ENCODE measurements at places on chromosomes 13 and 19.

- no peak for DNase-seq
Observed at GRCh38 chr13:103884101-103884723, 818.0 kb upstream of the SLC10A2 start.

DNA sequence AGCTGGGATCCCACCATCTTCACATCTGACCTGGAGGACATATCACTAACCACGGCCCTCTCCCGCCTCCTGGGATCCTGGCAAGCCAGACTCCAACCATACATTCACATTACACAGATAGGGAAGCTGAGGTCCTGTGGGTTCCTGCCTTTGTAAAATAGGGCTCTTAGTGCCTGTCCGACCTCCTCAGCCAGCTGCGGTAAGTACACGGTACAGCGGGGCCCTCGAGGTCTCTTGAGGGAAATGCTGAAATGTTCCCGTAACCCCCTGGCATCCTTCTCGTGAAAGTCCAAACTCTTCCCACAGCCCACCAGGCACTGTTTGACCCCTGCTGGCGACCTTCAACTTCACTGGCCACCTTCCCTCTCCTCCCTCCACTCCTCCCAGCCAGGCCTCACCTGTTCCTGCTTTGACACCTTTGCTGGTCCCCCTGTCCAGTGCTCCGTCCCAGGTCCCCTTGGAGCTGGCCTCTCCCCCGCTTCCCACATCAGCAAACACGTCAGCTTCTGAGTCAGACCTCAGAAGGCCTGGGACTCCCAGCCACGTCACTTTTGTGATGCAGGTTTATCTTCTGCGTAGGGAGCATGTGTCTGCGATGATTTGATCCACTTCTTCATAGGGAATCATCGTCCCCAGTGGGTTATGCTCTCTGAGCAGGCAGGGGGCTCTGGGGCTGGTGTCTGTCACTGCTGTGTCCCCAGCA, 8.8 kb upstream of the GNG7 start:
- no peak for DNase-seq

DNA sequence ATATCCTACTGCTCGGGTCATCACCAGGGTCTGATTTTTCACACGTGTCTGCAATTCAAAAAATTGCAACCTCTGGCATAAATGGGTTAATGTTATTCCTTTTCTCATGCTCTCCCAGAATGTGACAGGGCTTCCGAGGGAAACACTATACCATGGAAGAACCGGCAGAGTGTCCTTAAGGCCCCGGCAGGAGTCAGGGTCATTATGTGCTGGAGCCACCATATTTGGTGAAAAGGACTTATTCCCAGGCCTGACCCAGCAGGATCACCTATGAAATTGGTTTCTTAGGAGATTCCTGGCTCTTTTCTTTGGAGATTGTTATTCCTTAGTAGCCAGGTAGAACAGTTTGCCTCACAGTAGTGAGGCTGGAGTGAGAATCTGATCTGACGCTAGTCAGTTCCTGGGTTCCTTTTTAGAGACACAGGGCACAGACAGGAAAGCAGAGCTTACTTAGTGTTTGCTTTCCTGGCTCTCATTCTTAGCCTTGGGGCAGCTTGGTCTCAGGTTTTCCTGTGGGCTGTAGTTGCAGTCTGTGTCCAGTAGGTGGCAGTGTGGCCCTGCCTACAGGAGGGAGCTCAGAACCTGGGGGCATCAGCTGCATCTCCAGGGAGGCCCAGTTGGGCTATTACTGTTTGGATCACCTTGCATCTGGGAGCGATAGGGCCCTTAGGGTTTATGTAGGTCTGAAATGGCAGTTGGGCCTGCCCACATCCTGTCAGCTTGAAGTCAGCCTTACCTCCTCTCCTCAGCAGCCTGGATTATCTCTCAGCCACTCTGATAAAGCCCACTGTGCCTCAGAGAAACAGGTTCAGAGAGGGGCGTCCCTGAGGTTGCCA, 12.4 kb downstream of the SNRNP70 start:
- peak; percentile 90 for DNase-seq

DNA sequence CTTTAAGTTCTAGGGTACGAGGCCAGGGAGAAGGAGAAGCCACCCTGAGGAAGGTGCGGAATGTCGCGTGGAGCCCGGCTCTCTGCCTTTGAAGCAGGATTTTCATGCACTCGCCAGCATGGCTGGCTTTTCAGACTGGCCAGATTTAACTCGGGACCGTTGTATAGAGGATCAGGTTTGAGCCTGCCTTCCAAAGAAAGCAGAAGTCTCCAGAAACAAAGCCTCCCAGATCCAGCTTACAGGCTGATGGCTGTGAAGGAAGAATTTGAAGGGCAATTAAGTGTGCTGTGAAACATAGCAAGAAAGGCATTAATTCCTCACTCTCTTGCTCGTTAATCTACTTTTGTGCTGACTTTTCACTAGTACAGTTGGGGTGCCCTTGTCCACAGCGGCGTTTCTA, 140.2 kb downstream of the SOX1 start:
- no peak for DNase-seq

DNA sequence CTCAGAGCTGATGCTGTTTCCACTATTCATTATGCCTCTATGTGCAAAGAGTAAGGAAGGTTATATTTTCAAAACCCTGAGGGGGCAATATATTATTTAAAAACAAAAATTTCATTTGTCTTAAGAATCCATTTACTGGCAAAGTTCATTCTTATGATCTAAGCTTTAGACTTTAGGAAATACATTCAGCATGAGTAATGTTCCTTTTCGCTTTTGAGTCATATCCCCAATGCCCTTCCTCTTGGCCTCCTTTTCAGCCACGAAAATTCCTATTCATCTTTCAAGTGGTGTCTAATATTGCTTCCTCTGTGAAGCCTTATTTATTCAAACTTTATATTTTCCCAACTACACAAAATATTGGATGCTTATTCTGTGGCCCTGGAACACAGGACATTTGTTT, 1317.0 kb downstream of the PCDH9 start:
- peak; percentile 12 for DNase-seq

GRCh38 chr13:38046049-38046376, 176.4 kb upstream of the TRPC4 start:
- DNase-seq: no peak

- no peak for DNase-seq
Observed at GRCh38 chr19:15633082-15633835, 7.4 kb upstream of the CYP4F3 start.

- peak; percentile 87 for DNase-seq
Observed at GRCh38 chr19:35882114-35882832, 13.9 kb downstream of the APLP1 start.

- no peak for DNase-seq
Observed at GRCh38 chr13:91724591-91724990, 326.2 kb downstream of the GPC5 start.

GRCh38 chr13:113196970-113197737, 11.3 kb downstream of the PCID2 start:
- DNase-seq: peak; percentile 79

GRCh38 chr19:15631817-15632216, 8.9 kb upstream of the CYP4F3 start:
- DNase-seq: peak; percentile 18

DNA sequence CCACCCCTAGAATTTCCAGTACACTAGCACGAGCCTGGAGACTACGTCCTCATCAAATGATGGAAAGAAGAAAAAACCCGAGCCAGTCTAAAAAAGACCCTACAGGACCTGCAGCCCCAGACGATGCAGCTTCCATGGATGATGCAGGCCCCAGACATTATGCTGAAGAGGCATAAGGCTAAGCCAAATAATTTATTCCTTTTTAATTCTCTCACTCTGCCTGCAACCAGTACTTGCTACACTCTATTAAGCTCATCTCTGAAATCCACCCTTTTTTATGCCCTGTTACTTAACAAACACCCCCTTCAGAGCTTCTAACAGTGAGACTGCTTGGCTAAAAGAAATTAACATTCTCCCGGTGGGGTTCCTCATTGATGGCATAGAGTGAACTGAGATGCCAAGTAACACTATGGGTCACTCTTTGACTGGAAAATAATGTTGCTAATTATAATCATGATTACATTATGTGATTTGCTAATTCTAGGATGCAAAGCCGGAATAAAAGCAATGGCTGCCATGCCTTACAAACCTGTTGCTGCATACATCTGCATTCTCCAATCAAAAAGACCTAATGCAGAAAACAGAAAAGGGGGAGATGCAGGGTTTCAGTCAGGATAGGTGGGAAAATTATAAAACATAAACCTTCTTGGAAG, 1462.4 kb downstream of the UQCRFS1 start:
- no peak for DNase-seq

- DNase-seq: no peak
Observed at GRCh38 chr13:35198613-35199200, 256.6 kb downstream of the NBEA start.

GRCh38 chr13:38743466-38743865, 56.6 kb downstream of the FREM2 start:
- DNase-seq: no peak

DNA sequence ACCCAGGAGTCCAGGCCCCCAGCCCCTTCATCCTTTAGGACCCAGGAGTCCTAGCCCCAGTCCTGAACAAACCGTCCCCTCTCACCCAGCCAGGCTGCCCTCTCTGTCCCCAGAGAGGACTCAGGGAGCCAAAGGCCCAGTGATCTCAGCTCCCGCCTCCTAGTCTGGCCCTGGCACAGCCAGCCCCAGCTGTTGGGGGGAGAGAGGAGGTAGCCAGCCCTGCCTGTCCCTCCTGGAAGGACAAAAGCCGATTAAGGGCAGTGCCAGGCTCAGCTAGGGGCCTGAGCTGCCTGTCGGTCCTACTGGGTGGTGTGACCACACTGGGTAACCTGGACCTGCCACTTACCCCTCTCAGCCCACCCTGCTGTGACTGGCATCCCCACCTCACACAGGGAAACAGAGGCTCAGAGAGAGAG, 14.5 kb downstream of the LIPE start:
- DNase-seq: peak; percentile 56

GRCh38 chr13:26011996-26012821, 39.6 kb downstream of the SHISA2 start:
- DNase-seq: peak; percentile 44

- peak; percentile 25 for DNase-seq
Observed at GRCh38 chr19:42199440-42200115, 17.9 kb downstream of the DEDD2 start.

All from tongue (tissue), 3 donors.